Mesendoderm (in vitro differentiated cells): ENCODE measurements at places on chromosomes 11 and 22.

GRCh38 chr11:128335729-128336128 is 251.6 kb downstream of the ETS1 start:
- H3K27me3 ChIP-seq, result no peaks in the 10 kb centered on the region
- no peak overlapping the region for H3K27ac ChIP-seq
- H3K4me1 ChIP-seq, result no peaks in the 10 kb centered on the region
- H3K4me3 ChIP-seq, result no peak overlapping the region

DNA sequence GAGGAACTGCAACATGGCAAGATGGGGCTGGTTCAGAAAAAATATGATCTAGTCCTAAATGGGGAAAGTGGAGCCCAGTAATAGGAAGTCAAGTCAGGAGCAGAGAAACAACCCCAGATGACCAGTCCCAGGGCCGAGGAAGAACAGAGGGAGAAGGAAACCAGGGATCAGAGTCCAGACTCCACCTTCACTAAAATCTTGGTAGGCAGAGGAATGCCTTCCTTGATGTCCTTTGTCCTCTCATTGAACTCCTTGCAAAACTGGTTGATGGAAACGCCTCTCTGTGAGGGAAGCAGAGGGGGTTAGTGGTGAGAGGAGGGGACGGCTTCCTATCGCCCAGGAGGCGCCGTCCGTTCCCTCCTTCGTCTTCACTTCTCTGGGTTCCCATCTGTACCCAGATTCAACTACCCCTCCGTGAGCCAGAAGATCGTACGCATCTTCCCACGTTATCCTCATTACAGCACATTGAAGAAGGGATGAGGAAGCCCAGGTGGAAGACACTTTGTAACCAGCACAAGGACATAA is 607 bp downstream of the MRPL11 start:
- peak; percentile 25 for DNase-seq
- H3K4me3 ChIP-seq, result peak overlapping the region; percentile 98
- H3K27me3 ChIP-seq, result no peaks in the 10 kb centered on the region
- H3K4me1 ChIP-seq, result no peaks in the 10 kb centered on the region
- H3K36me3 ChIP-seq, result peaks cover 9% of the 10 kb centered on the region

DNA sequence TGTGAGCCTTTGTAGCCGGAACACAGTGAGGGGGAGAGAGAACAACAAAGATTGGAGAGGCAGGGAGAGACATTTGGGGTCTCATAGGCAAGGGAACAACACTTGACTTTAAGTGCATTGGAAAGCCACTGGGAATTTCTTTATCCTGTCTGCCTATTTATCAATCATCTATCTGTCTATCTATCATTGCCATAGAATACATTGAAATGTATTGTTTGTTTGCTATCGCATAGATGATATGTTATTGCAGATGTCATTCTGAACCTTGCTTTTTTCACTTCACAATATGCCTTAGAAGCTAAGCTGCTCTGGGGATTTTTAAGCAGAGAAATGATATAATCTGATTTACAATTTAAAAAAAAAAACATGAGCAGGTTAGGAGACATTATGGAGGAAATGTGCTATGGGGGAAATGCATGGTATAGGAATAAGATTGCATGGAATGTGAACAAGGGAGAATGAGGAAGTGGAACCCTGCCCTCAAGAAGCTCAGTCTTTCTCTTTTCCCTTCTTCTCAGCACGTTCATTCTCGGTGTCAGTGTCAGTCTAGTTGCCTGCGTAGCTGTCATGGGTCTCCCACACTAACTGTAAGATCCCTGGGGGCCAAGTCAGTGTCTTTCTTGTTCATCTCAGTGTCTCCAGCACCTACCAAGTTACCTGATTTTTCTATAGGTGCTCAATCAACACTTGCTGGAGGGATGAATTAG is 158.7 kb upstream of the ARHGAP20 start:
- H3K4me1 ChIP-seq, result no peaks in the 10 kb centered on the region
- H3K4me3 ChIP-seq, result no peak overlapping the region
- no peaks in the 10 kb centered on the region for H3K36me3 ChIP-seq
- no peak for DNase-seq
- no peak overlapping the region for H3K27ac ChIP-seq
- H3K27me3 ChIP-seq, result no peaks in the 10 kb centered on the region

DNA sequence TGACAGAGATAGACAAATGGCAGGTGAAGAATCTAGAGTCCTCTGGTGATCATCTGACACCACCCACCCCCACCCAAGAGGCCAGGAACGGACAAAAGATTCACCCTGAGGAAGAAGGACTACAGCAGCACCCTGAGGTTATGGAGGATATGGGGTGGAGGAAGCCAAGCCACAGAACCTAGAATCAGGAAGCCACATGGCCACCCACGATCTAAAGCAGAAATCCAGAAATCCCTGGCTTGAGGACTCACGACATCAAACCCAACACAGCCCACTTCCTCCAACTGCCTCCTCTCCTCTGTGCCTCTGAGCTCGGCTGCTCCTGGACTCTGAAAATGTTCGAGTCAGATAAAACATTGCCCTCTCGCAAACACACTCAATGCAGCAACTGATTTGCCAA is 364.3 kb downstream of the SHANK2 start:
- no peak overlapping the region for H3K4me3 ChIP-seq
- H3K36me3 ChIP-seq, result no peaks in the 10 kb centered on the region
- DNase-seq, result no peak
- no peak overlapping the region for H3K27ac ChIP-seq

GRCh38 chr11:46290598-46291309 is 13.3 kb downstream of the CREB3L1 start:
- peak; percentile 94 for DNase-seq
- H3K4me1 ChIP-seq, result peaks cover 13% of the 10 kb centered on the region
- no peak overlapping the region for H3K27ac ChIP-seq
- no peaks in the 10 kb centered on the region for H3K27me3 ChIP-seq

DNA sequence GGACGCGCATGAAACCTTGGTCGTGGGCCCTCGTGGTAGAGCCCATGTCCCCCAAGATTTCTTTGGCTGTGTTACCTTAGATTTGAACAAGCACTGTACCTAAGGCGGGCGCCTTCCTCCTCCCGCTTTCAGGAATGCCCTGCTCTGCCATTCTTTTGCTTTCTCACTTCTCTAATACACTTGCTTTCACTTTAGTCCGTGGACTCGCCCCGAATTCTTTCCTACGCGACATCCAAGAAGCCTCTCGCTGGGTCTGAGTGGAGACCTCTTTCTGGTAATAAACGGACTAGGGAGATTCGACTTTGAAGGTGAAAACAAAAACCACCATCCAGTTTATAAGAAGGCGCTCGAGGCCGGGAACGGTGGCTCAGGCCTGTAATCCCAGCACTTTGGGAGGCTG is 1.2 kb upstream of the NUP50 start:
- peak; percentile 56 for DNase-seq
- no peaks in the 10 kb centered on the region for H3K36me3 ChIP-seq
- peaks cover 19% of the 10 kb centered on the region for H3K4me1 ChIP-seq
- no peaks in the 10 kb centered on the region for H3K27me3 ChIP-seq
- H3K4me3 ChIP-seq, result peak overlapping the region; percentile 40
- peak overlapping the region; percentile 78 for H3K27ac ChIP-seq

GRCh38 chr22:38751422-38752346 is 4.1 kb downstream of the SUN2 start:
- no peak for DNase-seq
- H3K27me3 ChIP-seq, result no peaks in the 10 kb centered on the region
- H3K27ac ChIP-seq, result no peak overlapping the region
- H3K4me1 ChIP-seq, result peaks cover 3% of the 10 kb centered on the region
- H3K4me3 ChIP-seq, result no peak overlapping the region
- no peaks in the 10 kb centered on the region for H3K36me3 ChIP-seq

GRCh38 chr11:112348480-112349029 is 87.9 kb upstream of the PLET1 start:
- no peaks in the 10 kb centered on the region for H3K36me3 ChIP-seq

- H3K4me3 ChIP-seq, result no peak overlapping the region
- no peaks in the 10 kb centered on the region for H3K36me3 ChIP-seq
- DNase-seq, result no peak
- H3K27ac ChIP-seq, result no peak overlapping the region
Observed at GRCh38 chr22:45202333-45203149, 38.2 kb downstream of the KIAA0930 start.

- no peaks in the 10 kb centered on the region for H3K27me3 ChIP-seq
- no peak overlapping the region for H3K27ac ChIP-seq
- H3K36me3 ChIP-seq, result peaks cover 2% of the 10 kb centered on the region
- H3K4me3 ChIP-seq, result no peak overlapping the region
- no peaks in the 10 kb centered on the region for H3K4me1 ChIP-seq
- no peak for DNase-seq
Observed at GRCh38 chr11:61728066-61728939, 24.1 kb upstream of the MYRF start.

DNA sequence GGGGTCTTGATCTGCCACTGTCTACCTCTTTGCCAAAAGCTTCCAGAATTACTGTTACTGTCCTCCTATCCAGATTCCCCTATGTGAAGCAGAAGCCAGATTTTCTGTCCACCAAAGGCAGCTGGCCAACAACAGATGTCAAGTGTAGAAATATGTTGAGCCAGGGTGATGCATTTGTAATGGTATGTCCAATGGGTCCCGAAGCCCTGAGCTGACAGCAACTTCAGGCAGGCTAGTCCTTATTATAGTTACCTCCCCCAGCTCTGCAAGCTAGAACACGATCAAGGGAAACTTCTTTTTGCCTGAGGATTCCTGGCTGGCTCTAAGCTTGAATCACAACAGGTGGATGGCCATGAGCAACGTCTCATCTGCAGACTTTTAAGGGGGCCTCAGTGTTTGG is 10.2 kb downstream of the PAMR1 start:
- H3K36me3 ChIP-seq, result no peaks in the 10 kb centered on the region
- no peak overlapping the region for H3K27ac ChIP-seq
- no peak for DNase-seq
- no peaks in the 10 kb centered on the region for H3K27me3 ChIP-seq

GRCh38 chr11:130070109-130070845 is 583 bp downstream of the APLP2 start:
- no peaks in the 10 kb centered on the region for H3K36me3 ChIP-seq
- DNase-seq, result peak; percentile 64

GRCh38 chr11:15497366-15497765 is 382.6 kb downstream of the INSC start:
- no peak for DNase-seq
- no peaks in the 10 kb centered on the region for H3K4me1 ChIP-seq
- H3K4me3 ChIP-seq, result no peak overlapping the region
- no peak overlapping the region for H3K27ac ChIP-seq
- H3K27me3 ChIP-seq, result no peaks in the 10 kb centered on the region

GRCh38 chr22:17802411-17802810 is 28.1 kb upstream of the BID start:
- H3K27me3 ChIP-seq, result no peaks in the 10 kb centered on the region
- no peaks in the 10 kb centered on the region for H3K4me1 ChIP-seq
- H3K4me3 ChIP-seq, result no peak overlapping the region
- no peak overlapping the region for H3K27ac ChIP-seq
- H3K36me3 ChIP-seq, result peaks cover 2% of the 10 kb centered on the region

- peak; percentile 98 for DNase-seq
- H3K36me3 ChIP-seq, result no peaks in the 10 kb centered on the region
- H3K27ac ChIP-seq, result no peak overlapping the region
- H3K4me1 ChIP-seq, result peaks cover 2% of the 10 kb centered on the region
- H3K4me3 ChIP-seq, result no peak overlapping the region
Observed at GRCh38 chr22:26322179-26322905, 106.7 kb upstream of the ASPHD2 start.

- H3K4me3 ChIP-seq, result no peak overlapping the region
- H3K36me3 ChIP-seq, result no peaks in the 10 kb centered on the region
- no peaks in the 10 kb centered on the region for H3K27me3 ChIP-seq
- peaks cover 10% of the 10 kb centered on the region for H3K4me1 ChIP-seq
- no peak overlapping the region for H3K27ac ChIP-seq
Observed at GRCh38 chr11:72711141-72711540, 36.9 kb upstream of the PDE2A start.

- no peak overlapping the region for H3K27ac ChIP-seq
- H3K36me3 ChIP-seq, result no peaks in the 10 kb centered on the region
- no peak for DNase-seq
- no peaks in the 10 kb centered on the region for H3K27me3 ChIP-seq
Observed at GRCh38 chr22:41047801-41048211, 44.6 kb upstream of the EP300 start.

DNA sequence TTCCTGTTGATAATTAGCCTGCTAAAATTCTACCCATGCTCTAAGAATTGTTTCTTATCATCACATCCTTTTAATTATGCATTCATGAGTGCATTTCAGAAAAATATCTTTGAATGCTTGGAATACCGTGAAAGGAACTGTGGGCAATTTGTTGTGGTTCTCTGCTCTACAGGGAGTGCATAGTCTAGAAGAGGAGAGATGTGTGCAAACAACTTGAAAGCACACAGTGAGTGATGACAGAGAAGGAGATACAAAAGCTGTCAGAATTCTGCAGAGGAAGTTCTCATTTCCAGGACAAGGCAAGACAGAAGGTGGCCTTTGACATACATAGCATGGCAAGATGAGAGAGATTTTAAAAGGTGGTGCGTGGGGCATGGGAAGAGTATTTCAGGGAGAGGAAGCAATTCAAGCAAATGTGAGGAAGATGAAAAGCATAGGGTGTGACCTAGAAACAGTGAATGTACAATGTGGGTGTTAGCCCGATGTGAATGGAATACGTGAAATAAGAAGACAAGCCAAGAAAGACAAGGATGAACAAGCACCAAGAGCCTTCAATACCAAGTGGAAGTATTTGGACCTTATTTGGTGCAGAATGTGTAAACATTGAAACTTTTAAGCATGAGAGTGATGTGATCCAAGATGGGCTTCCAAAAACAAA is 5.0 kb downstream of the MMP8 start:
- no peak for DNase-seq
- no peak overlapping the region for H3K27ac ChIP-seq
- H3K36me3 ChIP-seq, result no peaks in the 10 kb centered on the region
- no peak overlapping the region for H3K4me3 ChIP-seq
- H3K4me1 ChIP-seq, result no peaks in the 10 kb centered on the region

DNA sequence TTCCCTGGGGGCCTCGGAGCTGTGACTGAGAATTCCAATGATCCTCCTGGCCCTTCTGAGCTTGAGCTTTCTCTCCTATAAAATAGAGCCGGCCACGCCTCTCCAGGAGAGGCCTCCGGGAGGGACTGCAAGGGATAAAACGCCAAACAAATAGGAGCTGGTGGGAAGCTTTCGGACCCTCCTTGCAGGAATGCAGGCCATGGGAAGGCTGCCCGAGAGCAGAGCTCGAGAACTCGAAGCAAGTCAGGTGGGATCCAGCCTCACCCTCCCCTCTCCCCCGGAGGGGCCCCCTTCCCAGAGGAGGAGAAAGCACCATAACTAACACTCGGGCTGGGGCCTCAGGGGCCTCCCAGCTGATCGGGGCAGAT is 34.6 kb downstream of the FLRT1 start:
- H3K27me3 ChIP-seq, result no peaks in the 10 kb centered on the region
- H3K27ac ChIP-seq, result no peak overlapping the region
- peak; percentile 28 for DNase-seq
- H3K4me3 ChIP-seq, result no peak overlapping the region
- H3K4me1 ChIP-seq, result peaks cover 3% of the 10 kb centered on the region

GRCh38 chr11:124233376-124233775 is 7.5 kb upstream of the OR8G1 start:
- no peaks in the 10 kb centered on the region for H3K36me3 ChIP-seq
- DNase-seq, result no peak
- no peak overlapping the region for H3K4me3 ChIP-seq
- no peak overlapping the region for H3K27ac ChIP-seq
